ENCODE measurements at places on chromosomes 6 and 20. TPM values are rescaled to one million over a fixed set of nuclear protein-coding genes. Genes with fewer than 3 reads are reported as not detected.

SLC22A16 gene
- not detected for total RNA-seq

ITPR3 gene
- total RNA-seq, result 7.4 TPM

HLA-DOB gene
- not detected for total RNA-seq

DNA sequence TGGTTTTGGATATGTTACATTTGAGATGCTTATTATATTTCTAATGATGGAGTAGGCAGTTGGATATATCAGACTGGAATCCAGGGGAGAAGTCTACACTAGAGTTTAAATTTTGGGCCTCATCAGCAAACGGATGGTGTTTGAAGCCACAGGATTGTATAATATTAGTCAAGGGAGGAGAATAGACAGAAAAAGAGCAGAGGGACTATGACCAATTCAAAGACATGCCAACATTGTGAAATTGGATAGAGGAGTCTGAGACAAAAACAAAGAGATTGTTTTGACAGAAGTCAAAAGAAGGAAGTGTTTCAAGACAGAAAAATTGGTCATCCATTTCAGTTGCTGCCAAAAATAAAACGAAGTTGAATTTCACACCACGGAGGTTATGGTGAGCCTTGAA is 66.5 kb downstream of the NOX3 start:
- H3K4me1 ChIP-seq, result no peaks in the 10 kb centered on the region
- no peak overlapping the region for H3K27ac ChIP-seq
- no peaks in the 10 kb centered on the region for H3K27me3 ChIP-seq
- H3K36me3 ChIP-seq, result no peaks in the 10 kb centered on the region
- no peak for DNase-seq

DNA sequence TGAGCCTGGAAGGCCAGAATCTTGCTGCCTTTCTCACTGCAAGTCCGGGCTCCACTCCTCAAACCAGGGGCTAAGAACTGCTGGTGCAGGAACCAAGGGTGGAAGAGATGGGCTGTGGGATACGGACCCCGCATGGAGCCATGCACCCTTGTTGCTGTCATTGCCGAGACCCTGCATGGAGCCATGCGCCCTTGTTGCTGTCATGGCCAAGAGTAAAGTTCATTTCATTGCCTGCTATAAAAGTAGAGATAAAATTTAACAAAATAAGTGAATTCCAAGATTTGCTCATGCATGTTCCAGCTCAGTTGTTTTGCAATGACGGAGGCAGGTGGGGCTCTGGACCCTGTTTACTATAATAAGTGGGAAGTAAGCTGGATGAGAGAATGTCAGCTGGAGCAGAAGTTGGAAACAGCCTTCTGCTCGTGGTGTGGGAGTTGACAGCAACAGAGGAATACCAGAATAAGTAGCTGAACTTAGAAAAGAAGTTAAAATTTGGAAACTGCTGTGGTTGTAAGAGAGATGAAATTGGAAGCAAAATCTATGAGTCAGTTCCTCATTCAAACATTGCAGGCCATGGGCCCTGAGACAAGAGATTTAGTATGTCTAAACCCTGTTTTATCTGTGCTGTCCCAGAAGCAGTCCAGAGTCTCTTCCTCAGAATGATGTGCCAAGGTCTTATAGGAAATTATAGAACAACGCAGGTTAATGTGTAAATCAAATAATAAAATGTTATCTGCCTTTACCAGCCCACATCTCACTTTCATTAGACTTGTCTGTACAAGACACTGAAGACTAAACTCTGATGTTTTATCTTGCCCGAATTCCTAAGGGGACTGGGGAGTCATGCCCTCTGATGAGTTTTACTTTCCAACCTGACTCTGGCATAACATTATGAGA is 15.8 kb upstream of the THBS2 start:
- H3K4me1 ChIP-seq, result no peaks in the 10 kb centered on the region
- H3K27ac ChIP-seq, result peak overlapping the region; percentile 19
- DNase-seq, result peak; percentile 73
- no peaks in the 10 kb centered on the region for H3K27me3 ChIP-seq
- H3K4me3 ChIP-seq, result no peak overlapping the region
